NCI-H526 (cell line): ENCODE measurements at places on chromosomes 12 and 14.

- DNase-seq = peak; percentile 26
These were observed 118.3 kb downstream of the VEZT start for GRCh38 chr12:95335948-95336347.

- DNase-seq = no peak
These were observed 198.0 kb upstream of the RTL1 start for GRCh38 chr14:101101456-101102056.

DNA sequence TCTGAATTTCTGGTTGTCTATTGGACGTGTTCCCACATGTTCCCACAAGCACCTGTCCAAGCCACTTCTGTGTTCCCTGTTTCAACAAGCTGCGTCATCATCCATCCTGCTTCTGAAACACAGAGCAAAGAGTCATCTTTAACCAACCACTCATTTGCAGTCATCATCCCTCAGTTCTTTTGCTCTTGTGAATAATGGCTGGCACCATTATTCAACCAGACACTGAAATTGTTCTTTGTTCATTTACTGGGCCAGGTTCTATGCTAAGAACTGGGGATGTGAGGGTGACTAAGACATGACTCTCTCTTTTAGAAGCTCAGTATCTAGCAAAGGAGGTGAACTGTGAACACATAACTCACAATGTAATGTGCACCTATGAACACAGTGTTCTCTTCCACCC is 40.7 kb upstream of the ANO4 start:
- DNase-seq = no peak

GRCh38 chr14:106842687-106843086 is 1316.3 kb downstream of the TMEM121 start:
- peak; percentile 39 for DNase-seq

DNA sequence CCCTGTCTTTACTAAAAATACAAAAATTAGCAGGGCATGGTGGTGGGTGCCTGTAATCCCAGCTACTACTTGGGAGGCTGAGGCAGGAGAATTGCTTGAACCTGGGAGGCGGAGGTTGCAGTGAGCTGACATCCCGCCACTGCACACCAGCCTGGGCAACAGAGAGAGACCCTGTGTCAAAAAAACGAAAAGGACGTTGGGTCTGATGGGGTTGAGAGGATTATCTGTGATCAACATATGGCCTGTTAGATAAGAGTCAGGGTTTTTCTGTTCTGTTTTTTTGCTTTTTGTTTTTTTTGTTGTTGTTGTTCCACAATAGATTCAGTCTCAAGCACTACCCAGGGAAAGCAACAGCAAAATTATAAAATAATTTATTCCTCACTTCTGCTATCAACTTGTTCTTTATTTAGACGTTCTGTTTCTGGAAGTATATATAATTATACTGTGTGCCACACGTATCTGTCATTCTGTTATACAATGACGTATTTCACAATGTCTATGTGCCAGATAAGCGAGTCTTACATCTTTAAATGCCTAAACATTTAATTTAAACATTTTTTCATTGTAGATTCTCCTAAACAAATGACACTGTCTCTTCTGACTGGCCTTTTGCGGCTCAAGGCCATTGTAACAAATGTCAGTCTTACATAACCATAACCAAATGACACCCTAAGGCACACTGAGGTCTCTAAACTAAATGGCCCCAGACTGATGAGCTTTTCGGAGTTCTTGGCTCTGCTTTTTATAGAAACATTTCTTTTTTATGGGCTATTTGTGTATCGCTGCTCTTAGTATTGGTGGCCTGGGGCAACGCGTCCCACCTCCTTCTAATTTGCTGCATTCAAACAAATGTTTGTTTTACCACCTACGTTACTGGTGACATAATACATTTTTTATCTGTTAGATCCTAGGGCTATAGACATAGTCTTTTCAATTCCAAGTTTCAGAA is 7.2 kb upstream of the P2RX4 start:
- no peak for DNase-seq

DNA sequence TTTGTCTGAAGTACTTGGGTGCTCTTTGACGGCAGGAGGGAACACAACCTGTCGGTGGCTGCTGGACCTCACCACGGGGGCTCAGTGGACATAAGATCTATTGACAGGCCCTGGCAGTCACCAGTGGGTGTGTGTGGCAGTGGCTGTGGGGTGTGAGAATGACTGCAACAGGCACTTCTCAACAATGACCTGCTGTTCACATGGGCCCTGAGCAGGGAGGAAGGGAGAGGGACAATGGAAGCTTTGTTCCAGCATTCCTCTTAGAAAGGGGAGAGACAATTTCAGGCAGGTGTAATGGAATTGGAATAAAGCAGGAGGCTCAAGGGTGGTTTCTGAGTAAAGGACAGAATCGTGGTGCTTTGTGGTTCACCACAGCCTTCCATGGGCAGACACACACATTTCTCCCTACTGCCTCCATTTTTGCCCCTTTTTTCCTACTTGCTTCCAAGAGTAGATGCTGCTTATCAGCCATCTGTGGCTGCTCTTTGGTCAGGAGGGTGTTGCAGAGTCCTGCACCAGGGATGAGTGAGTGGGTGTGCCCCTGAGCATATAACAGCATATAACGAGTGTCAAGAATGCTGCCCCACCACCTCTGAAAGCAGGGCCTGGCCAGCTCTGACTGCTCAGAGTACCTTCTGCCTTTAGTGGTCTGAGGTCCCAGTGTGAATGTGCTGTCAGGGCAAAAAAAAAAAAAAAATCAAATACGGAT is 267.7 kb downstream of the RASSF9 start:
- DNase-seq = peak; percentile 80

- no peak for DNase-seq
These were observed 1.2 kb upstream of the MAPKAPK5 start for GRCh38 chr12:111840807-111841206.

- no peak for DNase-seq
These were observed 116.6 kb downstream of the PIWIL1 start for GRCh38 chr12:130454296-130454695.

GRCh38 chr12:5927732-5928516 is 17.1 kb downstream of the ANO2 start:
- no peak for DNase-seq

GRCh38 chr14:73761618-73762355 is 47.6 kb upstream of the PNMA1 start:
- no peak for DNase-seq

DNA sequence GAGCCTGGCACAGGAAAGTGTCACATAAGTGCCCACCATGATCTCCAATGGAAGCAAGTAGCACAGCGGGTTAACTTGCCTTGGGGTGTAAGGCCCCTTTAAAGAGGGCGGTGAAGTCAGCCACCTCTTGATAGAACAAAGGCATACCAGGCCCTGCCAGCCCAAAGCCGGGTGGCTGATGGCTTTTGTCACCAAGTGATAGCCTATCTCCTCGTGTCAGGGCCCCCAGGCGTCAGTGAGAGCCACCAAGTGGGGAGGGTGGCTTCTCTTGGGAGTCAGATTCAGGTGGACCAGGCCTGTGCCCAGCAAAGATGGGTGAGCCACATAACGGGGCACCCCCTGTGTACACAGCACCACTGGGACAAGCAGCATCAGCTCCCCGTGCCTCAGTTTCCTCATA is 8.3 kb upstream of the MYL2 start:
- no peak for DNase-seq

DNA sequence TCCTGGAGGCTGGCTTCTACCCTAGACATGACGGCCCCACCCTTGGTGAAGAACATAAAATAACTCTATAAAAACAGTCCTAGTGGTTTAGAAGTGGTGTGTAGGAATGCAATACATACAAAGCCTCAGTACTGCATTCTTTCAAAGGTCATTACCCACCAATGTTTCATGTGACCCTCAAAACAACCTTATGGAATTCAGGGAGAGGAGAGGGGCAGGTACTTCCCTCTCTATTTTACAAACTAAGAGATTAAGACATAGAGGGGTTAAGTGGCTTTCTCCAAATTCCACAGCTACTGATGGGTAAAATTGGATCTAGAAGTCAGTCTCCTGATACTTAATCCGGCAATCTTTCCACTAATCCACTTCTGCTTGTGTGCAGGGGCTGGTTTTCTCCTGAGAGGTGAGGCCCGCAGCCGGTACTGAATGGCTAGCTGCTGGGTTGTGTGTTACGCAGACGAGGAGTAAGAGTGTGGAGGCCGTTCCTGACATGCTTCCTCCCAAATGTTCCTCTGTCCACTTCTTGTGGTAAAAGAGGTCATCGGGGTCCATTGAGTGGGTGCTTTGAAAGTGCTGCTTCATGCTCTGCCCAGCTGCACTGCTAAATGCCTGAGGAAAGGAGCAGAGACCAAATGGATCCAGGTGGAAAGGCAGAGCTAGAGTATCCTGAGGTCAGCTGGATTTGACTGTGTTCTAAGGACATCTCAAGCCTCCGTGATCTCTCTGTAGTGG is 16.2 kb downstream of the SLC7A8 start:
- no peak for DNase-seq

GRCh38 chr12:39958377-39958776 is 147.5 kb downstream of the SLC2A13 start:
- DNase-seq = no peak

- DNase-seq = no peak
These were observed 122.1 kb downstream of the PRKD1 start for GRCh38 chr14:29805415-29806123.

DNA sequence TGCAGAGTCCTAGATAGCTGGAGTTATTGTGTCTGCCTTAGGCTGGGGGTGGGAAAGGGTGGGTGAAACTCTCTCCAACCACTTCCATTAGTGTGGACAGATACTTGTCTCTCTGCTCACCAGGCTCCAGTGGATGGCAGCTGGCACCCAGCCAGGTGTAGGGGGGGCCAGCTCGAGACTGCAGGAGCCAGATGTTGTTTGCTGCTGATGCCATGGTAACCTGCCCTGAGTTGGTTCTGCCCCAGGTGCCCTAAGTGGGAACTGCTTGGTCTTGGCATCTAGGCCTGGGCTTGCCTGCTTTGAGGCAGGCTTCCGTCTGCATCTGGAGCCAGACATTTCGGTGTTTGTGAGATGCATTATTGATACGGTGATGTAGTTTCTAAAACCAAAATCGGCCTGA is 82.2 kb downstream of the ADCK1 start:
- DNase-seq = peak; percentile 14

DNA sequence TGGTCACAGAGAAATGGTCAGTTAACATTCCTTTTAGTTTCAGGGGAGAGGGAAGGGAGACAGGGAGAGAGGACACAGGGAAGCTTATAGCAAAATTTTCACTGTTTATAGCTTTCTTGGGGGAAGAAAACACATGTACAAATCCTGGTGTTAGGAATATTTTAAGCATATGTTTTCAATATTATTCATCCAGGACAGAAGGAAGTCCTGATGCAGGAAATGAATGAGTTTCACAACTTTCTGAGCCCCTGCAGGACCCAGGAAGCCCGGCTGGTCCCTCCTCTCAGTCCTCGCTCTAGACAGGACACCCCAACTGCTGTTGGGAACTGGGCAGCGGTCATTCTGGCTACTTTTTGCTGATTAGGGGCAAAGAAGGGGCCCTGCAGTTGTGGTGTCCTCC is 71.1 kb upstream of the ZDHHC17 start:
- DNase-seq = no peak

DNA sequence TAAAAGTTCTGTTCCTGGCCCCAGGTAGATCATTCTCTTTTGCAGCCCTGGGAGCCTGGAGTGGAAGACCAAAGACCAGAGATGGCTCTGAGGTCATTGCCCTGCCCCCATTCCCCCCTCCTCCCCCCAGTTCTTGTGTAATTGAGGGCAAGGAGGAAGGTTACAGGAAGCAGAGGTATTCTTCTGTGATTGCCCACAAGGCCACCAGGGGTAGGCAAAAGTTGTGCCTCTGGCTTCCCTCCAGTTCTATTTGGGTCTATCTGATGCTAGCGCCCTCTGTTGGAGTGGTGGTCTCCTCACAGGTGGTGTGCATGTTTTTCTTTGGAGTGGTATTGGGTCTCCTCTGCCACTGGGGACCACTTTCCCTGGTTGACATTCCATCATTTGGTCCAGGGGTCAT is 41.2 kb upstream of the CRY1 start:
- no peak for DNase-seq

GRCh38 chr12:44647917-44648690 is 228.0 kb downstream of the NELL2 start:
- no peak for DNase-seq
